ENCODE measurements at places on chromosomes 2 and 18. TPM values are rescaled to one million over a fixed set of nuclear protein-coding genes. Genes with fewer than 3 reads are reported as not detected.

Gene GAD1
- total RNA-seq = not detected

Gene ACMSD
- not detected for total RNA-seq

GRCh38 chr2:115389024-115389423 is 946.6 kb downstream of the DPP10 start:
- H3K4me3 ChIP-seq = no peak overlapping the region
- H3K36me3 ChIP-seq = no peaks in the 10 kb centered on the region
- DNase-seq = no peak
- H3K4me1 ChIP-seq = no peaks in the 10 kb centered on the region
- no peak overlapping the region for H3K27ac ChIP-seq
- no peaks in the 10 kb centered on the region for H3K27me3 ChIP-seq

- no peak overlapping the region for H3K27ac ChIP-seq
- H3K4me1 ChIP-seq = peaks cover 17% of the 10 kb centered on the region
- no peaks in the 10 kb centered on the region for H3K27me3 ChIP-seq
- no peak for DNase-seq
Observed at GRCh38 chr2:241733391-241734207, 831 bp upstream of the D2HGDH start.

- no peak for DNase-seq
- no peaks in the 10 kb centered on the region for H3K36me3 ChIP-seq
- no peak overlapping the region for H3K27ac ChIP-seq
- H3K4me3 ChIP-seq = no peak overlapping the region
- H3K4me1 ChIP-seq = peaks cover 19% of the 10 kb centered on the region
Observed at GRCh38 chr2:68992933-68993332, 18.5 kb downstream of the GKN1 start.

DNA sequence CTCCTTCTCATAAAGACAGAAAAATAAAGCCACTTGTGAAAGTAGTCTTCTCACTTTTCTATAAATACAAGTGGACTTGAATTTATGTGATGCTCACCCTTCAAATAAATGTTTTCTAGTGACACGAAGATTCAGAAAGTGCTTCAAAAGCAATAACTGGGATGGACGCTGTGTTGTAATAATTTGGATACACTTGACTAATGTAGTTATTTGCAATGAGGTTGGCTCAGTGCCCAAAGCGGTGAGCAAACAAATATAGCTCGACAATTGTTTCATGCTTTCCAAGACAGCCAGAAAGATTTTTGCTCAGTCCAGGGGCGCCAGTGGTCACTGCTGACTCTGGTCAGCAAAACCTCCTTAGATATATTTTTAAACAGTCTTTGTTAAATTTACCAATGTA is 278.6 kb upstream of the KLHL14 start:
- no peak for DNase-seq
- no peak overlapping the region for H3K4me3 ChIP-seq
- no peaks in the 10 kb centered on the region for H3K4me1 ChIP-seq
- no peak overlapping the region for H3K27ac ChIP-seq
- no peaks in the 10 kb centered on the region for H3K27me3 ChIP-seq
- no peaks in the 10 kb centered on the region for H3K36me3 ChIP-seq

- H3K27ac ChIP-seq = no peak overlapping the region
- DNase-seq = no peak
- H3K27me3 ChIP-seq = peaks cover 2% of the 10 kb centered on the region
- H3K4me1 ChIP-seq = no peaks in the 10 kb centered on the region
- no peak overlapping the region for H3K4me3 ChIP-seq
Observed at GRCh38 chr2:228283491-228284171, 102.1 kb upstream of the SPHKAP start.

Gene MGAT5
- total RNA-seq = 23.8 TPM

DNA sequence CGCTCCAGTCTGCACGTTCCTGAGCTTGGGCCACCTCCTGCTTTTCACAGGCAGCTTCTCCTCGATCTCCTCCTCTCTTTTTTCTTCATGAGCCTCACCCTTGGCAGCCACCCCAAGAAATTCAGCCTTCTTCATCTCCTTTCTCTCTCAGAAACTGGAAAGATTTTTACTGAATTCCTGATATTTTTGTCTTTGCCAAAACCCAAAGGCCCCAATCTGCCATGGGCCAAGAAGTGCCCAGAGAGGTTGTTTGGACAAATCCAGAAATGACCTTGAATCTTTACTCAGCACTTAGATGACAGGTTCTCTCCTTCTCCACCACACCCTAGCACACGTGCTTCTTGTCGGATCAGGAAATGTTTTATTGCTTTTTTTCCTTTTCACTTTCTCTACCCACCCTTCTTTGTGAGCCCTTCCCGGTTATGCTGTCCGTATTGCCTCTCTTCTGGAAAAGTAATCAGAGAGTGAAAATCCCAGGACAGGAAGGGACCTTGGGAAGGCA is 134.5 kb upstream of the TNP1 start:
- H3K27me3 ChIP-seq = peaks cover 9% of the 10 kb centered on the region
- no peak for DNase-seq
- H3K4me1 ChIP-seq = peaks cover 34% of the 10 kb centered on the region
- H3K27ac ChIP-seq = no peak overlapping the region

GRCh38 chr2:109601783-109602182 is 12.0 kb downstream of the SEPTIN10 start:
- H3K36me3 ChIP-seq = peaks cover 6% of the 10 kb centered on the region
- DNase-seq = no peak
- H3K4me1 ChIP-seq = peaks cover 35% of the 10 kb centered on the region
- H3K27me3 ChIP-seq = no peaks in the 10 kb centered on the region

Data from osteocyte (in vitro differentiated cells).